Activated naive CD4-positive, alpha-beta T cell treated with anti-CD3 and anti-CD28 coated beads, Interleukin-2, amount 10 ng/mL, durations not matched to agents 7 days and 5 days (primary cell): ENCODE measurements at places on chromosomes 12 and 14.

GRCh38 chr12:67220065-67220464, 49.1 kb upstream of the CAND1 start:
- no peak for DNase-seq

DNA sequence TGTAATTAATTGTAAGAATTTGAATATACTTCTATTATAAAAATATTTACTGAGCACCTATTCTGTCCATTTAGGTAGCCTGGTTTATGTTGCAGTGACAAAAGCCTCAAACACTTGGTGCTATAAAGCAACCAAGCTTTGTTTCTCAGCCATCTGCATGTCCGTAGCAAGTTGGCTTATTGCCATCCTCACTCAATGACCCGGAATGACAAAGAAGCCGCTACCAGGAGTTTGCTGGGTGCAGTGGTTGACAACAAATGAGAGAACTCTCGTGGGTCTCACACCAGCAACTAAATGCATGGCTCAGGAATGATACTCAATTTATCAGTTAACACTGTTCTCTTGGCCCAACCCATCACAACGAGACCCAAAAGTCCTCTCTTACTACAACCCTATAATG, 553.1 kb downstream of the DIO2 start:
- DNase-seq = no peak

- DNase-seq = no peak
Observed at GRCh38 chr12:69903548-69903947, 78.5 kb downstream of the MYRFL start.

DNA sequence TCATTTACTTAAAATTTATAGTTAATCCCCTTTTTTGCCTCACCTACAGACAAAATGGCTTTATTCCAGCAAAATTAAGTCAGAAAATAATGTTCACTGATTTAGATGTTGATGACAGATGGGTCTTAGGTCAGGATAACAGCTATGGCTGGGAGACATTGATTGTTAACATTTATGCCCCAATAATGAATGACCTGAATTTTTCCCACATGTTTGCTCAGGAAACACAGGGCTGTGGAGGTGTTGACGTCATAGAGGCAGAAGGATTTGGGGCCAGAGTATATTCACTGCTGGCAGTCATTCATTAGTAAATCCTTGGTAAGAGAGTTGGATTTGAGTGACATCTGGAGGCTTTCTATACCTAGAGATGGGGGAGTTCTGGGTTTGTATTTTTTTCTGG, 121.3 kb downstream of the PDE3A start:
- no peak for DNase-seq

DNA sequence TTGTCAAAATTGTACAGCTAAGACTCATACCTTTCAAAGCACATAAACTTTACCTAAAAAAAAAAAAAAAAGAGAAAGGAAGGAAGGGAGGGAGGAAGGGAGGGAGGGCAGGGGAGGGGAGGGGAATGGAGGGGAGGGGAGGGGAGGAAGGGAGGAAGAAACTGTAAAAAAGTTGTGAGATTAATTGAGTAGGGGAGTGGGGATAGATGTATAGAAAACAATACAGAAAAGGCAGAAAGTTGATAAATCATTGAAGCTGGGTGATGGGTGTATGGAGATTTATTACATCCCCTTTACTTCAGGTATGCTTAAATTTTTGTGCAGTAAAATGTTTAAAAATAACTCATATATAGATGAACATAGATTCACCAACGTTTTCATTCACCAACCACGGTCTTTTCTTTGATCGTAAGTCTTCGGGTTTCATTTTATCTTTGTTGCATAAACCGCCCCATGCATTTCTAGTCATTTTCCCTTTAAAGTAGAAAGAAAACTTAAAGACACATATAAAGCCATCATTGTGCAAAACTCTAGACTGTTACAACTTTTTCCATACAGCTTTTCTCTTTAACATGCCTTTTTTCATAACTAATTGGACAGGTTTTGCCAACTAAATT, 191.2 kb upstream of the KRR1 start:
- DNase-seq = no peak

DNA sequence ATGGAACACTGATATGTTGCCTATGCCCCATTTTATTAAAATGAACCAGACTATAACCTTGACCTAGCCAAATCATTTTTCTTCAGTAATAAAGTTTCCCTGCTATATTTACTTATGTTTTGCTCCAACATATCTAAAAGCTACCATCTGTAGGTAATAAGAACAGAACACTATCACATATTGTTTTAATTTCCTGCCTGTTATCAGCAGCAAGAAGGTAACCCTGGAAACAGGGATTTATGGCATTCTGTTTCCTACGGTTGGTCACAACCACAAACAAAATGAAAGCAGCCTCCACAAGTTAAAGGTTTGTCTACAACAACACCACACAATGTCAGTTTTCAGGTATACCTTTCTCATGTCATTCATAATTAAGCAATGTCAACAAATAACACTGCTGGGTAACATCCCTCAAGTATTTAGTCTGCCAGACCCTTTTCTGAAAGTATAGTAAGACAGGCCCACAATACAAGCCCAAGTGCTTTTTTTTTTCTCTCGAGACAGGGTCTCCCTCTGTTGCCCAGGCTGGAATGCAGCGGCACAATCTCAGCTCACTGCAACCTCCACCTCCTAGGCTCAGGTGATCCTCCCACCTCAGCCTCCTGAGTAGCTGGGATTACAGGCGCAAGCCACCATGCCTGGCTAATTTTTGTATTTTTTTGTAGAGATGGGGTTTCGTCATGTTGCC, 25.5 kb downstream of the GCH1 start:
- no peak for DNase-seq

DNA sequence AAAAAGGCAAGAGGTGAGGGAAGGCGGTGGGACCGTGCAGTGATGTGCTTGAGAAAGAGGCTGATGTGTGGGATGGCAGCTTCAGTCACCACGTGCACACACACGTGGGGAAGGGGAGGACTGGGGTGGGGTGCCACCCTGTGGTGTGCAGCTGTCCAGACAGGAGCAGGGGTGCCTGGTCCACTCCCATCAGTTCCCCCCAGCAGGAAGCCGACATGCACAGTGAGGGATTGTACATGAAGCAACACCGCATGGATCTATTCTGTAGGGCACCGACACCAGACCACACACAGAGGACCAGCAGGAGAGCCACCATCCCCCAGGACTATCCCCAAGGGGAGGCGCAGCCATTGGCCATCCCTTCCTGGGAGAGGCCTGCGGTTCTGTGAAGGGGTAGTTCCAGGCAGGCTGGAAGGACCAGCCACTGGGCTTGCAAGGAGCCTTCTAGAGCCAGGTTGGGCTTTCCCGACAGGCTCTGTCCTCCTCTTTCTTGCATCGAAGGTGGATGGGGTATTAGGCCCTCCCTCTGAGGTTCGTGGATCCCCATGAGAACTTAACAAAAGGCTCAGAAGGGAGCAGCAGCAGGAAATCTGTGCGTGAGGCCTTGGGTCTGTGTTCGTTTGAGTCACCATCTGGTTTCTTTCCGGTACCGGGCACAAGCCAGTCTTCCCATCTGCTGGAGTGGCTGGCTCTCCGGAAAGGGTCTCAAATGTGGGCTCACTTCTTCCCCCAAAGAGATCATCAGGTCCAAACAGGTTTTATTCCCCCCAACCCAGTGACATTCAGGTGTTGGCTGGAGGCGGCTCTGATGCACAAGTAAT, 59.8 kb downstream of the PLEKHG3 start:
- DNase-seq = no peak

- no peak for DNase-seq
Observed at GRCh38 chr14:74350211-74350927, 2.1 kb downstream of the VRTN start.

- no peak for DNase-seq
Observed at GRCh38 chr14:28412077-28412476, 354.5 kb upstream of the FOXG1 start.

DNA sequence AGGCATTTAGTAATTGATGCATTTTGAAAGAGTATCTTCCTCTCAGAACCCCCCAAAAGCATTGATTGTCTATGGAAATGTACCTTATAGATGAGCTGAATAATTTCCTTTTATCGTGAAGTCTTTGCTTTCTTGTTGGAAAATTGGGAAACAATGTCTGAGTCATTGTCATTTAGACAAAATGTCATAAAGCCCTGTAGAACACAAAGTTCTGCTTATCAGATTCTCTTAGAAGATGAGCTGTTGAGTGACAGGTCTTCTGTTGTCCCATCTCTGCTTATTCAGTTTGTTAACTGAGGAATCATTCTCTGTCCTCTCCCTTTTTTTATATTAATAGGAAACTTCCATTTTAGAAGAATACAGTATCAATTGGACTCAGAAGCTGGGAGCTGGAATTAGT, 22.9 kb downstream of the MAPKAPK5 start:
- DNase-seq = no peak

DNA sequence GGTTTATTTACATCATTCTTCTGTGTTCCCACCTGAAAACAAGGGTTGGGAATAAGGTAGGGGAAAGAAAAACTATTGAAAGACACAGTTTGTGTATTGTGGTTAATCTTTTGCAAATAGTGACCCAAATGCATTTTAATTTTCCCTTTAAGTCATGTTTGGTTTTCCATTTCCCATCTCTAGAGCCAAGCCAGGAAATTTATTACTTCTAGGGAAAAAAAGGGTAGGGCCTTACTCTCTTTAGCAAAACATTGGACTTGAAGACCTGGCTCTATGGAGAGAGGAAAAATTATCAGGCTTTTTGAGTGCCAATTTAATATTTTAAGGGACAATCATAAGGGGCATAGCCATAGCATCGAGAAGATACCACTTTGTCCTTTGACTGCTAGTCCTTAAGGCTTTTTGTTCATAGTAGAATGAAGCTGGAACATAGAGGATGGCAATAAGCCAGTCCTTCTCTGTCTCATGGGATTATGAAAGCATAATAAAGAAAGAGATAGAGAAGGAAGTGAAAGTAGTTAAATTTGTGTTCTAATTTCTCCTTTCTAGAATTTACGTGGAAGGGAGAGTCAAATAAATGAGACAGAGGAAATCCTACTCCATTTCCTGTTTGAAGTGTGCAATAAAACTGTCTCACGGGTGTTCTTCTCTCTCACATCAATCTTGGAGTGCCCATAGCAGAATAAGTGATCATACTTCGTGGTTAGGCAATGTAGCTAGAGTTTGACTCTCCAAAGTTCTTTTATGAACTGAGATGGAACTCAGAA, 50.9 kb upstream of the PPFIA2 start:
- DNase-seq = no peak

DNA sequence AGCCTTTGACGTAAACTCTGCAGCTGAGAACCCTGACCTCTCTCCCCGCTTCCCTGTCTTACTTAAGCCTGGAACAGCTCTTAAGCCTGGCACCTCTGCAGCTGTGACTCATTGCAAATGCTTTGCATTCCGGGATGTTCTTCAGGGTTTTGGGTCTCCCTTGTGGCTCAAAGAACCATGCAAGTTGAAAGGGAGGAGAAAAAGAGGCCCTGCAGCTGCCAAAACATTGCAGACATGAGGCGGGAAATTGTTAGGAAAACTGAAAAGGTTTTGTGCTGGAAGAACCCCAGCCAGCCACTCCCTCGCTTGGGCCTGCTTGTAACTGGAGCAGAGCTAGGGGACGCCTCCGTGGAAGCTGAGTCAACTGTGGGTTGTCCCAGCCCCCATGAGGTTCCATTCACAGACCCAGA, 60.2 kb upstream of the FERMT2 start:
- no peak for DNase-seq

DNA sequence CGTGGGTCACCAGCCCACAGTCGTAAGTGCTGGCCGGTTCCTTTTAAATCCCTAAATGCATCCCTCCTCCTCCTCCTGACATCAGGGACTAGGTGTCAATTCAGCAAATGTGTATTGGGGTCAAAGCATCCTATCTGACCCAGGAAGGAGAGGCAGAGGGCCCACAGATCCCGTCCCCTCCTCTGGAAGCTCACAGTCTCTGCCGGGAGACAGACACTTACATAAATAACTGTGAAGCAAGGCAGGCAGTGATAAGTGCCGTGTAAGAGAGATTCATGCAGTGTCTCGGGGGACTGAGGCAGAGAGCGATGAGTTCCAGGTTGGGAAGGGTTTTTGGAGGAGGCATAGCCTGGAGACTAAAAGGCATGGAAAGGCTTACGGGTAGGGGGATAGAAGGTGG, 44.1 kb downstream of the HRK start:
- DNase-seq = no peak

- DNase-seq = no peak
Observed at GRCh38 chr12:88529531-88530488, 50.5 kb downstream of the KITLG start.

DNA sequence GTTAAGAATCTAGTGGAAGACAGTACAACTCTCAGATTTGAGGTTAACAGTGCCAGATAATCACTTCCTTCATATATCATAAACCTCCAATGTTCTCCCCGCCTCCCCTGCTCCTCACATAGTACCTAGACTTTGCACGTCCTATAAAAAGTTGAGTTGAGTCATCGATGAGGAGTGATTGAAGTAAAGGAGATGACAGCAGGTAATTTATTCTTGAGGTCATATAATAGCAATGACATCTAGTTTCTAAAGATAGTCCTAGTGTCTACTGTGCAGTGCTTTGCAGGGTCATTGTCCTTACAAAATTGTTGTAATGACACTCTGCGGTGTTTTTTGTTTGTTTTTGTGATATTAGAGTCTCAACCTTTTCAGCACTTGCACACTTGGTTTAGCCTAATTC, 510.5 kb upstream of the LRFN5 start:
- no peak for DNase-seq

DNA sequence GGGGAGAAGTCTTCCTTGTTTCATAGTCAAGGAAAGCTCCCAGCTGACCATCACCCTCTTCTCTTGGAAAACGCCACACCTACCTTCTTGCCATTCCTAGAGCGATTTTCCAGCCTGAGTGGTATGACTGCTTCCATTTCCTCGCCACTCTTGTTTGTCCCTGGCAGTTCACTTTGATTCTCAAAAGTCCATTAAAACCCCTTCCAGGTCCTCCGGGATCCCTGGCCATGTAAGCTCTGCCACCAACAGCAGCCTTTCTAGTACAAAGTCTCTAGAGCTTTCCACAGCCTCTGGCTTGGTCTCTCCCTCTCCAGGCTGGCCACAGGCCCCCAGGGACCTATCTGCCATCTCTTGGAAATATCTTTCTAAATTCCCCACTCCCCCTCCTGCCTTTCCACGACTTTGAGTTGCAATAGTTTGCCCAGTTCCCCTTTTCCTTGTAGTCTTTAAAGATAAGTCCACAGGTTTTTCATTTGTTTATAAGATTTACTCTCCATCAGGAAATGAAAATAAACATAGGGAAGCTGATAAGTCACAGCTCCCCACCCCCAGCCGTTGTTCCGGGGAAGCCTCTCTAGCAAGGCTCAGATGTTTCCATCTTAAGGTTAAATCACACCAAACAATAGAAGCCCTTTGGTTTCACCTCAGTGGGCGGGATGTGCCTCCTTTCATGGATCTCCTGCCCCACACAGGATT, 42.9 kb upstream of the SINHCAF start:
- no peak for DNase-seq

DNA sequence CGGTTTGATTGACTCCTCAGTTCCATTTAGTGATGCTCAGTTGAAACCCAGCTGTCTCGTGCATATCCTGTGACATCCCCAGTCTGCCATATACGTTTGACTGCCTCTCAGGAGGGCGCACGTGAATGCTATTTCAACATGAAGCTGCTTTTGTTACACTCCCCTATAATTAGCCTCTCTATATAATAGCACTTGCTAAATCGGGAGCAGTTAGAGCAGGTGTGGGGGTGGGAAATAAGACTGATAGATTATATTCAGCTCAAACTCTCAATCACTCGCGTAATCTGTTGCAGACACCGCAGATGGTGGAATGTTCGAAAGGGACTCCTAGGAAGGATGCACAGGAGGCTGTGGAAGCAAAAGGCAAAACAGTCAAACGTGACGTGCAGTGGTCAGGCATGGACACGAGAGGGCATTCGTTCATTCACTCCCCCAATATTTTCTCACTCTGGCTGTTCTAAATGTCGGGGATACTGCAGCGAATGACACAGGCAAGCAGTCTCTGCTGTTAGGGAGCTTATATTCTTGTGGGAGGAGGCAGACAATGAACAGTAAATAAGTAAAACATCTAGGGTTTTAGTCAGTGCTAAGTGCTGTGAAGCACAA, 29.8 kb downstream of the KCNA1 start:
- DNase-seq = no peak
